ENCODE measurements at places on chromosomes 7 and 10. TPM values are rescaled to one million over a fixed set of nuclear protein-coding genes. Genes with fewer than 3 reads are reported as not detected.

The MDFIC gene
- total RNA-seq: 7.3 TPM

The SLC26A4 gene
- total RNA-seq: 0.05 TPM

DNA sequence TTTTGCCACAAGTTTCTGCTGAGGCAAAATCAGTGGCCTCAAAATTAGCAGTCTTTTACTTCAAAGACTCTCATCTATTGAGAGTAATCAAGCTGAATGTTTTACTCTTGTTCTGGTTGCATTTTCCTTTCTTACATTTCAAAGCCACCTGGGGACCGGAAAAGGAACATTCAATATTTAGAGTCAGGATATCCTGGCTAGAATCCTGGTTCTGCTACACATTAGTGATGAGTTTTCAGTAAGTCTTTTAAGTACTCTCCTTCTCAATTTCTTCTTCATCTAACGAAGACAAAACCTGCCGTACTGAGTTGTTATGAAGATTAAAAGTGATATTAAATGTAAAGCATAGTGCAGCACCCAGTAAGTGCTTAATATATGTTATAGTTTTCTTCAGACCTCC, 52.5 kb downstream of the LAMB4 start:
- no peaks in the 10 kb centered on the region for H3K4me1 ChIP-seq
- H3K27ac ChIP-seq: no peak overlapping the region
- DNase-seq: no peak
- no peaks in the 10 kb centered on the region for H3K36me3 ChIP-seq
- H3K27me3 ChIP-seq: no peaks in the 10 kb centered on the region

- no peak overlapping the region for H3K27ac ChIP-seq
- DNase-seq: no peak
- H3K36me3 ChIP-seq: no peaks in the 10 kb centered on the region
- H3K4me1 ChIP-seq: peaks cover 12% of the 10 kb centered on the region
- H3K27me3 ChIP-seq: no peaks in the 10 kb centered on the region
Measured at GRCh38 chr7:116206141-116206540, 4.2 kb upstream of the TES start.

Data from Panc1 (cell line).